Forelimb muscle (tissue), 1 donor: ENCODE measurements at places on chromosomes 2 and 18.
A peak's percentile ranks its signal among the peaks of the same experiment; 100 is the strongest.

- DNase-seq: no peak
These were observed 7.7 kb downstream of the KCTD18 start for GRCh38 chr2:200502196-200502595.

DNA sequence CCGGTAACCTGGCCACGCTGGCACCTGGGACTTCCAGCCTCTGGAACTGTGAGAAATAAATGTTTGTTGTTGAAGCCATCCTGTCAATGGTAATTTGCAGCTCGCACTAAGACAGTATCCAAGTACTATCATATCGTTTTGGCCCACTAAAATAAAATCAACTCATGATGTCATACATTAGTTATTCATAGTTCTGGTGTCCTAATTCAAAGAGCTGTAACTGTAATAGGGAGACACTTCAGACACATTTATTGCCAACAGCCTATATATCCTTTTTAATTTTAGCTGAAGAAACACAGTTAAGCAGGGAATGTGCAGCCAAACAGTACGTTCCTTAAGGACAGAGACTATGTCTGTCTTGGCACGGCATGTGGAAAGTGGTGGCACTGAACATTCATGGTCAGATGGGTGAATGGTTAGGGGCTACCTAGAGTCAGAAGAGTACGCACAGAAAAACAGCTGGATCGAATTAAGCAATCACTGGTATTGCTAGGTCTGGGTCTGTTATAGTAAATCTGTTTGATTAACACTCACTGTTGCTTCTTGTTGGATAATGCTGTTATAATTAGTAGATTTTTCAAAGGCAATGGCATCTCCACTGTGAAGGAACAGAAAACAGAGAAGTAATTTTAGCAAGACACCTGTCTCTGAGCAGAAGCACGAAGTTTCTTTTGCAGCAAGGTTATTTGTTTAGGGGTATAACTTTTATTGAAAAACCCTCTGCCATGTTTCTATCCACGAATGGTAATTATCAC is 41.3 kb upstream of the CREG2 start:
- DNase-seq: no peak

DNA sequence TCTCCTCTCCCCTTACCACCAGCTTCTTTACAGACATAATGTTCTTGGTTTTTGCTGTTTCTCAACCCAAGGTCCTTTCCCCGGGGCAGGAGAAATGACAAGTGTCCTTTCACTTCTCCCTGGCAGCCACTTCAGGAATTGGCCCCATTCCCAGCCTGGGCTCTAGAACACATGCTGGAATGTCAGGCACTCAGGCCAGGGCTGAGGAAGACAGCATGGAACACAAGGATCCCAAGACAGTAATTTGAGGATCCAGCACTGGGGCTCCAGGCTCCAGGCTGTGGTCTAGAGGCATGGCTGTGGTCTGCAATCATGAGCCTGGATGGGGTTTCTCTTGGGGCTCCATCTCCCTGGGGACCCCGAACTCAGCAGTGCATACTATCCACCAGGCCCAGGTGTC is 201.4 kb downstream of the CELF4 start:
- no peak for DNase-seq

GRCh38 chr18:45521777-45522176 is 93.5 kb upstream of the SLC14A2 start:
- DNase-seq: no peak

DNA sequence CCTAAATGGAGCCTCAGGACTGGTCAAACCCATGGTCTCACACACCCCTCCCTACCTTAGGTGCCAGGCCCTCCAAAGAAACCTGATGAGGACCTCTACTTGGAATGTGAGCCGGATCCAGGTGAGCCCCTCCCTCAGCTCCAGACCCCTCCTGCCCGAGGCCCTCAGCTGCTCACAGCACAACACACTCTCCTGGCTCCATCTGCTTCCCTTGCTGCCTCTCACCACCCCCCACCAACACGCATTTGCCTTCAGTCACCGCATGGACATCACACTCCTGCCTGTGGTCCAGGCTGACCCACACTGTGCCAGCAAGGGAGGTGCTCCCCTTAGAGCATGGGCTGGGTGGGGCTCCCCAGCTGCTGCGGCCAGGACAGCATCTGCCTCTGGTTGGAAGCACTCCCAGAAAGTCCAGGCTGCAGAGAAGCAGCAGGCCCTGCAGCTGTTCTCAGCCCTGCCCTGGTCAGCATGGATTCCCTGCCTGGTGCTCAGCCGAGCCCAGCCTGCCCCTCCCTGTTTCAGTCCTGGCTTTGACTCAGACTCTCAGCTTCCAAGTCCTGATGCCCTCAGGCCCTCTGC is 15.1 kb downstream of the SH2D6 start:
- peak; percentile 70 for DNase-seq

- no peak for DNase-seq
These were observed 48.6 kb downstream of the PLB1 start for GRCh38 chr2:28544405-28544921.

GRCh38 chr2:213279971-213280370 is 4.3 kb upstream of the SPAG16 start:
- no peak for DNase-seq
